Uterus (tissue), 4 donors: ENCODE measurements at places on chromosomes 1 and 21. TPM values are rescaled to one million over a fixed set of nuclear protein-coding genes. Genes with fewer than 3 reads are reported as not detected.

Gene PPP1R15B
- 38.8 TPM for total RNA-seq

DNA sequence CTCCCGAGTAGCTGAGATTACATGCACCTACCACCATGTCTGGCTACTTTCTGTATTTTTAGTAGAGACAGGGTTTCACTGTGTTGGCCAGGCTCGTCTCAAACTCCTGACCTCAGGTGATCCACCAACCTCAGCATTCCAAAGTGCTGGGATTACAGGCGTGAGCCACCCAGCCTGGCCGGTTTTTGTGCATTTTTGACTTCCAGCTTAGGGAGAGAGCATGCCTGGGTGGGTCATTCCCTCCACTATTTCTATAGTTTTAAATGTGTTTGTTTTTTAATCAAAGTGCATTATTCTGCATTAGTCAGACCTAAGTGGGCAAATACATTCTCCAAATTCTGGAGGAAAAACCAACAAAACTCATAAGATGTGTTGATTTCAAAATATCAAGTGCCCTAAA is 207.4 kb upstream of the NRIP1 start:
- no peaks in the 10 kb centered on the region for H3K27me3 ChIP-seq
- no peaks in the 10 kb centered on the region for H3K4me1 ChIP-seq
- H3K27ac ChIP-seq: no peak overlapping the region
- no peak for DNase-seq
- no peaks in the 10 kb centered on the region for H3K36me3 ChIP-seq

- no peaks in the 10 kb centered on the region for H3K4me1 ChIP-seq
- no peak overlapping the region for H3K4me3 ChIP-seq
- H3K36me3 ChIP-seq: no peaks in the 10 kb centered on the region
- H3K27ac ChIP-seq: no peak overlapping the region
- H3K27me3 ChIP-seq: no peaks in the 10 kb centered on the region
- DNase-seq: no peak
Measured at GRCh38 chr1:176696109-176696508, 233.1 kb downstream of the PAPPA2 start.

GRCh38 chr1:15803380-15803779 is 4.1 kb downstream of the UQCRHL start:
- H3K4me1 ChIP-seq: peaks cover 3% of the 10 kb centered on the region
- DNase-seq: no peak
- no peaks in the 10 kb centered on the region for H3K36me3 ChIP-seq
- H3K4me3 ChIP-seq: no peak overlapping the region

DNA sequence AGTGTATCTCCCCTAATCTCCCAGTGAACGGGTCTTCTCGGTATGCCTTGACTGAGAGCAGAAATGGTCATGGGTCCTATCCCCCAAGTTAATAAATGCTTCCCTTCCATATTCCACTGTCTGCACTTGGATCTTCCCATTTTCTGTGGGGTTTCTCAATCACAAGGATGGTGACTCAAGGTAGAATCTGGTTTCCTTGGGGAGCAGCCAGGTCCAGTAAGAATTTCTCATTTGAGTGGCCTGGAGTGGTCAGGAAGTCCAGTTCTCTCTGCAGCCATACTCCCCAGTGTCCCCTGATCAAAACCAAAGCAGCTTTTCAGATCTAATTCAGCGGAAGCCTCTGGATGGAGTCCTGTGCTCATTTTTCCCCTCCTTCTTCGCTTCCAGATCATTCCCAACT is 14.8 kb upstream of the SLC27A3 start:
- no peaks in the 10 kb centered on the region for H3K36me3 ChIP-seq
- H3K4me1 ChIP-seq: no peaks in the 10 kb centered on the region
- H3K4me3 ChIP-seq: no peak overlapping the region
- no peak for DNase-seq

Gene GSTM2
- total RNA-seq: 69.9 TPM
